ENCODE measurements at places on chromosomes 2 and 18.

DNA sequence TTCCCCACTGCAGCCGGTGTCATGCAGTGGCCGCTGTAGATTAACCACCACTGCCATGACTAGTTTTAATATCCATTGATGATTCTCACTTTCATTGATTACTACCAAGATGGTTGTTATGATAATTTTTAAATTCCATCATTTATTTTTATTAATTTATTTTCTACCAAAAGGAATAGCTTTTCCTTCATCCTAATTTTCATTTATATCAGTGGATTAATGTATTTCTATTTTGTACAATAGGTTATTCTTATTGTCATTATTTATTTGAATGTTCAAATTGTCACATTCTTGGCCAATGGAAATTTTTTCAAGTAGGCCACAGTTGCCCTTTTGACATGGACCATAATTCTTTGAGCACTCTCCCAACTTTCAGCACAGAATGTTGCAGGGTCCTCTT lies 374.9 kb upstream of the VWC2L start:
- DNase-seq: no peak

GRCh38 chr2:222739939-222740338 lies 68.5 kb downstream of the MOGAT1 start:
- no peak for DNase-seq

DNA sequence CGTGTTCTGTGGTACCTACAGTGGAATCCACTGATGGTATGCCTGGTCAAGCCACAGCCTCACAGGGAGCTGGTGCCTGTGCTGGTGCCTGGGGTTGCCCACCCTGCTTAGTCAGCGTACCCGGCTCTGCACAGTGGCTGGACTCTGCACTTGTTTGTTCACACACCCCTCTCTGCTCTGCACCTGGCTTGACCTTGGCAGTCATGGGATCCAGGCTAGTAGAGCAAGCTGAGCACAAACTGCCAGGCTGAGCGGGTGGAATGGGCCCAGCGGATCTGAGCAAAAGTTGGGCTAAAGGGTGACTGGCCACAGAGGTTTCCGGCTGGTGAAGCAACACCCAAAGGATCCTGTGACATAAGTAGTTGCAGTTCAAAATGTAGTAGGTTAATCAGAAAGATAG lies 163.5 kb downstream of the CDH19 start:
- no peak for DNase-seq

DNA sequence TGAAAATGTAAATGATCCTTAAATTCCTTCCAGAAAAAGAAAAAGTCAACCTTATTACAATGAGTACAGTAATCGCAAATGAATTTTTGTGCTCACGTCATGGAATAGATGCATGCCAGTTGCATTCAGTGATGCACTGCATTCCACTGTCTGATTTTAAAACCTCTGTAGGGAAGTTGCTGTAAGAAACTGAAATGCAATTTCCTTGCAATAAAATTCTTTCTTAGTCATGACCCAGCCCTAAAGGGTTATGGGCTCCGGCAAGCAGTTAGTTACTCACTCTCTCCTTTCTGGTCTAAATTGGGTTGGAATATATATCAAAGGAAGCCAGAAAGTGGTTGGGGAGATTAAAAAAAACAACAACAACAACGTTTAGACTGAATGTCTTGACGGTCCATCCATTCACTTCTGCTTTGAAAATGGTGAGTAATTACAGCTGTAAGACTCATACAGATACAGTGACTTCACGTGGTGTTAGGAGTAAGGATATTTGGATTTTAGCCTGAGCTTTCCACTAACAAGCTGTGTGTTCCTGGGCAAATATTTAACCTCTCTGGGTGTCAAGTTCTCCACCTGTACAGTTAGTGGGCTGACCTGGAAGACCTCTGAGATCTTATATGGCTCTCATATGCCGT lies 8.6 kb upstream of the RND3 start:
- no peak for DNase-seq

GRCh38 chr2:3403587-3404334 lies 24.3 kb downstream of the TRAPPC12 start:
- no peak for DNase-seq

DNA sequence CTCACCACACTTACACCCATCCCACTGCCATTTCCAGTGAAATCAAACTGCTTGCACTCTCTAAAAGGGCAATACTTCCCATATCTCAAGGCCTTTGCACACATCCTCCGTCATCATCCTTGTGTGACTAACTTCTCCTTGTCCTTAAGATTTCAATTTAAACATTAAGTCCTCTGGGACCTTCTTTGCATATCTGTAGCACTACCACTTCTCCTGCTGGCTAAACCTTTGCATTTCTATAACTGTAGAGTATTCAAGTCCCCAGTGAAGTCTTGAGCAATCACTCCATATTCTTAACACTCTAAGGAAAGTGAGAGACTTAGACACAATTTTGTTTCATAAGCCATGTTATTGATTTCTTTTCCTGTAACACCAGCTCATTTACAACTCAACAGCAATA lies 136.8 kb upstream of the EPHA4 start:
- DNase-seq: no peak

DNA sequence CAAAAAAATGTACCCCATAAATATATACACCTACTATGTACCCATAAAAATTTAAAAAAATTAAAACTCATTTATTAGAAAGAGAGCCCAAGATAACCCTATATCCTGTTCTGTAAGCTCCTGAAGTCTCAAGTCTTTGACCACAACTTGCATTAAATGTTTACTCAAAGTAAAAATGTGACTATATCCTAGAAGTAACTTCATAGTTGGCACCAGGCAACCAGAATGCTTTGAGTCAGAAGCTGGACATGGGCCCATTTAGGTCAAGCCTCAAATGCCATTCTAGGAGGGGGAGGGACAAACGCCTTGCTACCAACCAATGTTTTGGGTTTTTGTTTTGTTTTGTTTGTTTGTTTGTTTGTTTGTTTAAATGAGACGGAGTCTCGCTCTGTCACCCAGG lies 9.3 kb upstream of the TBC1D8 start:
- no peak for DNase-seq
